ENCODE measurements at places on chromosomes 11 and 22.

DNA sequence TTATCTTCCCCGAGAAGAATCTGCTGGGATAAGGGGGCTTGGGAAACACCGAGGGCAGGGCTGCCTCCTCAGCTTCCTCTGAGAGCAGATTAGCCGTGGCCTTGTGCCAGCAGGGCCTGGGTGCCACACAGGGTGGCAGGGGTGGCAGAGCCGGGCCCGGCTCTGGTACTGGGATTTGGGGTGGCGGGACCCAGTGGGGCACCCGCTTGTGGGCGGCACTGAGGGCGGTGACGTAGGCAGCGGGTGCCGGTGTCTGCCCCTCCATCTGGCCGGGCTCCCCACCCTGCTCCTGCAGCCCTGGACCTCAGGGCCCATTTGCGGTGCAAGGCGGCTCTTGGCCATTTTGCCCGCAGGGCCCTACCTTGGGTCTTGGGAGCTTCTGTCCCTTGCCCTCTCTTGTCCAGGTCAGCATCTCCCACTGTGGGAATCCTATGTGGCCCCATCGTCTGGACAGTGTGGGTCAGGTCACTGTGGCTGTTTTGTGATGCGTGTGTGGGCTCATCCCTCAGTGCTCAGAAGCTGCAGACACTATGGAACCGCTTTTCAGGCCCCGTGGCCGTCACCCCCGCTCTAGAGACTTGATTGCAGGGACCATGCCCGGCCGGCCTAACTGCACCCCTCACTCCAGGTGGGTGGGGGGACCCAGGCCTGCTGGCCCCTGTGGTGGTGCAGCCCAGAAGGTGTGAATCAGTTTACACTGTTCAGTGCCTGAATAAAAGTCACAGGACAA is 29.7 kb upstream of the KRTAP5-6 start:
- DNase-seq, result no peak

GRCh38 chr22:20615021-20615420 is 107.6 kb downstream of the MED15 start:
- DNase-seq, result no peak

GRCh38 chr11:26575946-26576345 is 3.9 kb upstream of the MUC15 start:
- DNase-seq, result no peak

DNA sequence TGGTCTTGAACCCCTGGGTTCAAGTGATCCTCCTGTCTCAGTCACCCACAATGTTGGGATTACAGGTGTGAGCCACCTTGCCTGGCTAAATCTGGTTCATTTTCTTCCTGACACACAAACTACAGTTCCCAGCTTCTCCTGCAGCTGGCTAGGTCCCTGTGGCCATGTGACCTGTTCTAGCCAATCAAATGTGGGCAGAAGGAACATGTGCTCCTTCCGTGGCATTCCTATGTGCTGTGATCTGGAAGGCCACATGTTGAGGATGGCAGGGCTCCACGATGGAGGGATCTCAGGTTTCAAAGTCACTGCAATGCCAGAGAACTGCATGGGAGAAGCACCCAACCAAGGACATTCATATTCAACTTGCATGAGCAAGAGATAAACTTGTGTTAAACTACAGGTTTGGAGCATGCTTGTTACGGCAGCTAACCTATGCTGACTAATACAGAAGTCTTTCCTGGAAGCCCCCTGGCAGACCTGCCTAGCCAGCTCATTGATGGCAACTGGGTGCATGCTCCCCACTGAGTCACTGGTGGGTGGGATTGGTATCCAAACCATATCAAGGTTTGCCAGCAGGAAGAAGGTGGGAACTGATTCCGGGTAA is 86.0 kb downstream of the RPS6KA4 start:
- no peak for DNase-seq

DNA sequence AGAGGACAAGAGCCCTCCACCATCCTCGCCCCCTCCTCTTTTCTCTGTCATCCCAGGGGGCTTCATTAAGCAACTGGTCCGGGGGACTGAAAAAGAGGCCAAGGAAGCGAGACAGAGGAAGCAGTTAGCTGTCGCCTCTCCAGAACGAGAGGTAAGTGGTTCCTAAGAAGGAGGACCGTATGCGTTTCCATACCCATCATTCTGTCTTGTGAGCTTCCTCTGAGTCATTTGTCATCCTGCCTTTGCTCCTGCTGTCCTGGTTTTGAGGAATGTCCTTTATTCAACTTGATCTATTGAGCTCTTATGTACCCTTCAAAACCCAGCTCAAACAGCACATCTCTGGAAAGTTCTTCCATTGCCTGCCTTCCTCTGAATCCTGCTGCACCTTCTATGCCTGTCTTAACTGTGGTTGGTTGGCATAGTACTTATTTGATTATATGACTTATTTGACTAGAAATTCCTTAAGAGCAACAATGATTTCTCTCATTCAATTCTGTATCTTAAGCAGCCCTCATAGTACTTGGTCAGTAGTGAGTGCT is 21.3 kb downstream of the MYO18B start:
- DNase-seq, result no peak
